ENCODE measurements at places on chromosomes 2 and 18. TPM values are rescaled to one million over a fixed set of nuclear protein-coding genes. Genes with fewer than 3 reads are reported as not detected.

UCN gene
- polyA plus RNA-seq: 3.4 TPM

FAM110C gene
- 20.0 TPM for polyA plus RNA-seq

GRCh38 chr2:61438670-61439069 lies 32.2 kb downstream of the USP34 start:
- DNase-seq: no peak

TBR1 gene
- 0.01 TPM for polyA plus RNA-seq

- DNase-seq: no peak
Measured at GRCh38 chr2:235654103-235654813, 160.4 kb downstream of the AGAP1 start.

DNA sequence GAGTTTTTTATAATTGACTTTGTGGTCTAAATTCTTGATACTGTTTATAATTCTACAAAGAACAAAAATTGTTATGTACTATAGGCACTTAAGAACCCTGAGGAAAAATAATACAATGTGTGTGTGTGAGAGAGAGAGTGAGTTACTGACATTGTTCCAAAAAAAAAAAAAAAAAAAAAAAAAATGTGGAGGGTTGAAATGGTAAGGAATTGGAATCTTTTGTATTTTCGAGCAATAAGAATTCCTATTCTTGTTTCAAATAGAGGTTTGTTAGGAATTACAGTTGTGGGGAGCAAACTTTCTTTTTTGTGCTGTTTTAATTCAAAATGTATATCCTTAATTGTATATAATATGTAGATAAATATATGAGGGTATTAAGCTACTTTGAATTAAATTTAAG lies 45.7 kb downstream of the VAPA start:
- no peak for DNase-seq

GRCh38 chr2:159072795-159073194 lies 104.4 kb downstream of the TANC1 start:
- DNase-seq: no peak

GRCh38 chr2:118097657-118098056 lies 9.4 kb downstream of the INSIG2 start:
- no peak for DNase-seq

AGAP1 gene
- polyA plus RNA-seq: 18.0 TPM

GRCh38 chr2:221571025-221571550 lies 1.0 kb downstream of the EPHA4 start:
- no peak for DNase-seq

DNA sequence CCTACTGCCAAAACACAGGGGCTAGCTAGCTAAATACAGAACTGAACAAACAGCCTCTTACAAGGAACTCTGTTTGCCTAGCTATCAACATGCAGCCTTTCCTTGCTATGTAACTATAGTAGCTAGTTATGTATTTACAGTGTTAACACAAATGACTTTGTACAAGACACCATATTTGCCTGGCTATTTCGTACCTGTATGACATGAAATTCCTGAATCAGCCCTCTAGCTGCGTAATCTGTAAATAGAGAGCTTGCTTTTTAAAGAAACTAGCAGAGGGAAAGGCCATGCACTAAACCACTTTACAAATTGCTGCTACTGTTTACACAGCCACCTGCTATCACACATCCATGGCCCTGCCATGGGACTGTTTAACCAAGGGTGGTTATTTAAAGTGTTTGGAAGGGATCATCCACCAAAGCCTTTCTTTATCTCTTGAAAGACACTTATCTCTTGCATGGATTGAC lies 248.7 kb downstream of the TFCP2L1 start:
- no peak for DNase-seq

NCKAP5 gene
- polyA plus RNA-seq: 4.3 TPM

MYO3B gene
- 0.30 TPM for polyA plus RNA-seq

DCDC2C gene
- polyA plus RNA-seq: 0.33 TPM

- DNase-seq: peak; percentile 31
Measured at GRCh38 chr2:79960519-79960918, 344.0 kb downstream of the LRRTM1 start.

GRCh38 chr2:105894327-105894944 lies 149.7 kb downstream of the NCK2 start:
- DNase-seq: no peak

- no peak for DNase-seq
Measured at GRCh38 chr2:203209538-203209937, 29.3 kb upstream of the CYP20A1 start.

GRCh38 chr2:177178797-177179196 lies 33.8 kb upstream of the HNRNPA3 start:
- no peak for DNase-seq

DNA sequence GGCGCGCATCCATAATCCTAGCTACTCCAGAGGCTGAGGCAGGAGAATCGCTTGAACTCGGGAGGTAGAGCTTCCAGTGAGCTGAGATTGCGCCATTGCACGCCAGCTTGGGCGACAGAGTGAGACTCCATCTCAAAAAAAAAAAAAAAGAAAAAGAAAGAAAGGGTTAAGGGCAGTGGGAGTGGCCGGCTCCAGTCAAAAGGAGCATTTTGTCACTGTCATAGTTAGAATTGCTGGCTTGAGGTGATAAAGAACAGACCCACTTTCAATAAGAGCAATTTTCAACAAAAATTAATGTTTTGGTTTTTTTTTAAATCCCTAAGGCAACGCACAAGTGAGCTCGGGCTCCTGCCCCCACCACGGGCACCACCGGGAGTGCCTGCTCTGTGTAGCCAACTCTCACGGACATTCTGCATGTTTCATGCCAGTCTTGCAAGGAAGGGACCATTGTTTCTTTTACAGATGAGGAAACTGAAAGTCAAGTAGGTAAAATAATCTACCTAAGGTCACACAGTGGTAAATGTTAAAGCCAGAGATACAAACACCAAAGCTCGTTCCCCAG lies 8.5 kb downstream of the CIB4 start:
- no peak for DNase-seq

DNA sequence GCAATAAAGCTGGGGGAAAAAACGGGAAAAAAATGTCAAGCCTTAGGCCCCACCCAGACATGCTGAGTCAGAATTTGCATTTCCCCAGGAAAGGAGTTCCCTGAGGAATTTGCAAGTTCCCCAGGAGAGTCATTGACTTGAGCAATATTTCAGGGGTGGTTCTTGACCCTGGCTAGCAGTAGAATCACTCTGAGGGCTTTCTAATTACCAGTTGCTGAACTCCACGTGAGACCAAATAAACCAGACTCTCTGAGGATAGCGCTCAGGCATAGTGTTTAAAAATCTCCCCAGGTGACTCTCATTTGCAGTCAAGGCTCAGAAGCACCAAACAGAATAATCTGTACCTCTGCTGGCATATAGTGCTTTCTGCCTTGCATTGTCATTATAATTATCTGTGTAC lies 48.7 kb downstream of the C1QL2 start:
- DNase-seq: no peak

POTEJ gene
- 0.07 TPM for polyA plus RNA-seq

GRCh38 chr18:56986829-56987228 lies 160.1 kb upstream of the BOD1L2 start:
- no peak for DNase-seq

DNA sequence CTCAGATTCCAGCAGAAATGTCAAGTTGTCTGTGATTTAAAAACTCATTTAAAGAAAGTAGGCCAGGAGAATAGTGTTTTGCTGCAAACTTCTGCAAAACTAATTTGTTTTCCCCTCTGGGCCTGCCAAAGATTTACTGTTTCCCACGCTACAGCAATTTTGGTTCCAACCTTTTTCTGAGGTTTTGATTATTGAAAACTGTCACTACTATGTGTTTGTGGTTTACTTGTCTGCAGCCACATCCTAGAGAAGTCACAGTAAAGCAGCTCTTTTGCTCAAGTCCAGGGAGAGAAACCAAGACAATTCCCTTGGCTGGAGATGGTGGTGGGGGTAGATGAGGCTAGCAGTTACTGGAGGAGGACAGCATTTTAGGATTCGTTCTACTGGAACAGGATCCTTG lies 12.8 kb downstream of the IL1R2 start:
- no peak for DNase-seq

- DNase-seq: no peak
Measured at GRCh38 chr2:224545884-224546644, 39.1 kb downstream of the CUL3 start.

DNA sequence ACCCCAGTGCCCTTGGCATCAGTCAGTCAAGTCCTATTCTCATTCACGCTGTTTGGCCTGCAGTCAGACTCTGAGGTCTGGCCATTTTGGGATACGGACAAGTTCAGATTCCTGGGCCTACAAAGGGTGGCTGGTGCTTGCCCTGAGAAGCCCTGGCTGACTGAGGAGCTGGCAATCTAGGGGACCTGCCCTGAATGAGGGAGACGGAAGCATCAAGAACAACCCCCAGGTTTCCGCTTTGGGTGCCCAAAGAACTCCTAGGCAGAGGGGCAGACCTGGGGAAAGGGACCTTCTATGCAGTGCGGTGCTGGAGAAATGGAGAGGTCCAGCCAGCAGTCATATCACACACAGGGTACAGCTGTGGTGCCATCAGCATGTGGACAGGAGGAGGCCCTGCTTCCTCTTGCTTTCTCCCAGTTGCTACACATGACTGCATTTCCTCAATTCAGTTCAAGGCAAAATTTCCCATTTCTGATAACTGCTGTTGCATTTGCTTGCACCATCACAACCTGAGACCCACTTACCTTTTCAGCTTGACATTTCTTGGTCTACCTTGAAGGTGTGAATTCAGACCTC lies 70.9 kb upstream of the LGALSL start:
- DNase-seq: no peak

DNA sequence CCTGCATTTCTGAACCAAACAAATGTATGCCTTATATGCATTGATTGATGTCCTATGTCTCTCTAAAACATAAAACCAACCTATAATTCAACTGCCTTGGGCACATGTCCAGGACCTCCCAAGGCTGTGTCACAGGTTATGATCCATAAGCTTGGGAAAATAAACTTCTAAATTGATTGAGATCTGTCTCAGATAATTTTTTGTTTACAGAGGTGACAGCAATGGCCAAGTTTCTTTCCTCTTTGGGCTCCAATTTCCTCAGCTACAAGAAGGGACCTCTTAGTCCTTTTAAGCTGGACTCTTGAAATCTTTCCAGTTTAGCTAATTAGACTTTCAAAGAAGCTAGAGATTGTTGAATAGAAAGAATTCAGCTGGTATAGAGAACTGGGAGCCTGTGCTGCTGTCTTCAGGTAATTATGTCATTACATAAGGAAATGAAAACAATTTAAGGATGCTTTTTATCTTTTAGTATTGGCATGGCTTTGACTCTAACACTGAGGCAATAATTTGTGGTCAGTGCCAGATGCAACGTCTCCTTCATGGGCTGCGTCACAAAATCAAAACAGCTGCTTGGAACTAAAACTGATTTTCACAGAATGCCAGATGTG lies 412.1 kb upstream of the TRIB2 start:
- no peak for DNase-seq

- DNase-seq: no peak
Measured at GRCh38 chr18:3069671-3070433, 56.9 kb upstream of the LPIN2 start.

DNA sequence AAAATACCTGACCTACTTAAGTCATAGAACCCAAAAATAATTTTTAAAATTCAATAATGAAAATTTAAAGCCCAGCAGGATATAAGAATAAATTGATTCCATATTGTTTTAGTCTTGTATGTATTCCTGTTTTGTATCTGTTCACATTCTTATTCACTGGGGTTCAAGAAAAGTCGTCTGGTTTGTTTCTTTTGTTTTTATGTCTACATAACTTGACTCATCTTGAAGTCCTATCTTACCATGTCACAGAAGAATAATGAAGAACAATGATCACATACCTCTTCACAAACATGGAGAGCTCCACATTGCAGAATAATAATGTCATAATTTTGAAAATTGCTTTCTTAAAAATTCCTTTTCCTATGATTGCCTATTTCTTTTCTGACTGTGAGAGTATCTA lies 43.4 kb upstream of the LRP1B start:
- no peak for DNase-seq

GRCh38 chr18:64618390-64618789 lies 469.5 kb upstream of the LINC00305 start:
- DNase-seq: no peak

DNA sequence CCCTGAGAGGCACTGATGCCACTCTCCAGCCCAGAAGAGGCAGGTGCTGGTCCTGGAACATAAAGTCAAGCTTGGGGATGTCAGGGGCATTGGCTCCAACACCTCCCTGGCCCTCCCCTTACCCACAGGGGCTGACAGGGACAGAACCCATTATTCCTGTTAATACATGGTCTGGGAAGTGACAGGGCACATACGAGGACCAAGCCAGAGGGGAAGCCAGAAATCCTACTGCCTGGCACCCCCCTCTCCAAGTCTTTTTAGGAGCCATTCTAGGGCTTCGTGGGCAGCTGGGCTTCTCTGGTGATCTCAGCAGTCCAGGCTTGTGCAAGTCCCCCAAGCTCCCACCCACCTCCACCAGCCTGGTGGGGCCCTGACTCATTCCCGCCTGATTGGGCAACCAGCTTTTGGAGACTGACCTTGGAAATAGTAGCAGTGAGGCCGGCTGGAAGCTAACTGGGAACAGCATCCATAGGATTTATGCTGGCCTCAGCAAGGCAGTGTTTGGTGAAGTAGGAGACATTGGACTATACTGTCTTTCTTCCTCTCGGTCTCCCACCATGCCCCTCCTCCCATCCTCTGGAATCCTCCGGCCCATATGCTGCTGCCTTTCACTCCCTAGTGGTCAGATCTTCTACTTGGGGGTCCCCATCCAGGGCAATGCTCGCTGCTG lies 86.4 kb upstream of the HK2 start:
- no peak for DNase-seq

DNA sequence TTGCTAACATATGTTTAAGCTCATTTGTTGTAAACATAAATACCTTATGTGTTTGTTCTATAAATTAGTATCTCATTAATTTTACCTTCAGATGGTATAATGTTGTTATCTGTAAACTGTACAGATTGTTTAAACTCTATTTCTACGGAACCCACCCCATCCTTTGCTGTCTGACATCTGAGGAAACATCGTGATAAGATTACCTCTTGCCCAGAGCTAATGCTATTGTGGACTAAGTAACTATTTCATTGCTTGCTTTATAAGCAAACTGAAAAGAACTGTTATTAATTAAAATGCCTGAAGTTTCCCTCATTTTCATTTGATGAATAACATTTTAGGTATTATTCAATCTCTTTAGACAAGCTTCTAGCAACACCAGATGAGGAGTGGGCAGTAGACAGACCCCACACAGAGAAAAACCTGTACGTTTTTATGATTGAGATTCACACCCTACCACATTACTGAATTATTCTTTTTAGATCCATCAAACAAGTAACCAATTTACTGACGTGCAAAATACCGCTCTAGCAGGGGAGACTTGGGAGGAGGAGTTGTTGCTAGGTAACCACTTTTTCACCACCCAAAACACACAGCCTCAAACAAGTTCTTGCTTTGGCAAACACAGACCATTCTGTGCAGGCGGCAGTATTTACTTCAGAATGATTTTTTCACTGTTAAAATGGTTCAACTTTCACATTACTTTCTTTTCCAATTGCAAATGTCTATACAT lies 1.9 kb upstream of the SYT4 start:
- peak; percentile 12 for DNase-seq

GRCh38 chr18:51568151-51568550 lies 370.7 kb upstream of the MEX3C start:
- DNase-seq: no peak

ABI2 gene
- polyA plus RNA-seq: 27.7 TPM

DNA sequence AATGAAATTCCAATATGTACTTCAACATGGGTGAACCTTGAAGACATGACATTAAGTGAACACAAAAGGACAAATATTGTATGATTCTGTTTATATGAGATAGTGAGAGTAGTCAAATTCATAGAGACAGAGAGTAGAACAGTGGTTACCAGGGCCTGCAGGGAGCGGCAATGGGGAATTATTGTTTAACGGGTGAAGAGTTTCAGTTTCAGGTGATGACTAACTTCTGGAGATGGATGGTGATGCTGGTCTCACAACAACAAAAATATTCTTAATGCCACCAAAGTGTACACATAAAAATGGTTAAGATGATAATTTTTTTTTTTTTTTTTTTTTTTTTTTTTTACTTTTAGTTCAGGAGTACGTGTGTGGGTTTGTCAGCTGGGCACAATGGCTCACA lies 109.4 kb upstream of the TMEM200C start:
- no peak for DNase-seq
